ENCODE measurements at places on chromosomes 11 and 22.

DNA sequence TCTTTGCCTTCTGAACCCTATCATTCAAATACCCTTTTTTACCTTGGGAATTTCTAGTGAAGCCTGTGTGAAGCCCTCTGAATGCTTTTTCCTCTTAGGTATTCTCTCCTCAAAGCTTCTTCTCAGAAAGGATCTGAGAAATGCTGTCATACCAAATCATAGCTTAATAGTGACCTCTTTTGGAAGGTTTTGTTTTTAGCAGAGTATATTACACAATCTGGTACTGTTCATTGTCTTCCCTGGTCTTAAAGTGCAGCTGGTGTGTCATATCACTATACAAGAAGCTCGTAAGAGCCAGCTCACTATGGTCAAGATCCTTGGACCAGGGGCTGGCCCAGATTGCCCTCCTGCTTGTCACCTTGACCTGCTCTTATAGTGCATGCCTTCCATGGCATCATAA is 204.4 kb upstream of the ANO5 start:
- no peak for DNase-seq

- no peak for DNase-seq
Measured at GRCh38 chr11:61686066-61686465, 5.9 kb downstream of the DAGLA start.

DNA sequence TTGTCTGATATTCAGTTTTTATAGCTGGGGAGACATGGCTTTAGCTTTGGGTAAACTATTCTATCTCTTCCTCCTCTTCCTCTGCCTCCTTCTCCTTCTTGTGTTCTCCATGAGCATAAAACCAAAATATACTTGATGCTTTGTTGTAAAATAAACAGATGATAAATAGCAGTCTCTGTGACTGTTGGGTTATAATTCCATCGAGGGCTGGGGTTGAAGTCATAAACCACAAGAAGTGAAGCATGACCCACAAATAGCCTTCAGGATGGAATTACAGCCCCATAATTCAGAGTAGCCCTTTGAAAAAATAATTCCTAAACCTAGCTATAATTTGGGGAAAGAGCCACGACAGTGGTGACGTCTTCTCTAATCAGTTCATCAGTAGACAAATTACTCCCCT is 177.7 kb downstream of the SNX19 start:
- DNase-seq: no peak

DNA sequence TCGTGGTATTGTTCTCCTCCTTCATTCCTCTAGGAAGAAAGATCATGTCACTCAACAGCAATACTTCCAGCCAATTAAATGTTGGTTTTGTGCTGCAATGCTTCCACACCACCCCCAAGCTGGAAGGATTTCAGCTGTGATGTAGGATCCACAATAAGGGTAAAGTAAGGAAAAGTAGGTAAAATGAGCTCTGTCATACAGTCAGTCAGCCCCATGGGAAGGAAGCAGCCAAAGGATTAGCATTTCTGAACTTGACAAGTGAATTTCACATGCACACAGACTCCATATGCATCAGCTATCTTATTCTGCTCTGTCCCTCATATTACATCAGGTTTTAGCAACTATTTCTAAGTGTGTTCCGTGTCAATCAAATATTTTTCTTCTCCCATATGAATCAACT is 197.9 kb downstream of the TTC28 start:
- DNase-seq: no peak

DNA sequence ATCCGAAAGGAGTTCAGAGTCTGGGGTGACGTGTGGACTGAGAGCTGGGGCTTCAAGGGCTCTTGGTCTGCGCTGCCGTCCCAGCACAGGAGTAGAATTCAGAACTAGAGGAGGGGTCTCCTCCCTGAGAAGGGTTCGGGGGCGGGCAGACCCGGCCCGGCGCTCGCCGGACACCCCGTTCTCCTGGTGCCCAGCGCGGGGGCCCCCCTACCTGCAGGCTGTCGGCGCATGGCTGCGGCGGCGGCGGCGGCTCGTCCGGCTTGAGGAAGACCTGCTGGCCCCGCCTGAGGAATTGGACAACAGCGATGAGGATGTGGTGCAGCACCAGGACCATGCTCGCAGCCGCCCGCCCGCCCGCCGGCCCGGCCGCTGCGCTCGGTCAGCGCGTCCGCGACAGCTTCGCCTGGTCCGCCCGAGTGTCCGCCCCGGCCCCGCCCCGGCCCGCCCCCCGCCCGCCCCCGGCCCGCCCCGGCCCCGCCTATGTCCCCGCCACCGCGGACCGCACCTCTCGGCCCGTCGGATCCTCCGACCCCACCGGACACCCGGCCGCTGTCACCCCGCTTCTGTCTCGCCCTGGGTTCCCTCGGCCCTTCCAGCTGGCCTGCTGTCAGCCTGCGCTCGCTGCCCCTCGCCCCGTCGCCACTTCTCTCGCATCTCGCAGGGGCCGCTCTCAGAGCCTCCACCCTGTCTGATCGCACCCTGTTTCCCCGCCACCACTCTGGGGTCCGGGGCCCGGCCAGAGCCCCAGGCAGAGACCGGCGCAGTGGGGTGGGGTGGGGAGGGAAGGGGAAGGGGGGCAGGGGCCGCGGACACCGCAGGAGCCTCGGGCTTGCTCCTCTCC is 32.0 kb downstream of the PDE2A start:
- no peak for DNase-seq

DNA sequence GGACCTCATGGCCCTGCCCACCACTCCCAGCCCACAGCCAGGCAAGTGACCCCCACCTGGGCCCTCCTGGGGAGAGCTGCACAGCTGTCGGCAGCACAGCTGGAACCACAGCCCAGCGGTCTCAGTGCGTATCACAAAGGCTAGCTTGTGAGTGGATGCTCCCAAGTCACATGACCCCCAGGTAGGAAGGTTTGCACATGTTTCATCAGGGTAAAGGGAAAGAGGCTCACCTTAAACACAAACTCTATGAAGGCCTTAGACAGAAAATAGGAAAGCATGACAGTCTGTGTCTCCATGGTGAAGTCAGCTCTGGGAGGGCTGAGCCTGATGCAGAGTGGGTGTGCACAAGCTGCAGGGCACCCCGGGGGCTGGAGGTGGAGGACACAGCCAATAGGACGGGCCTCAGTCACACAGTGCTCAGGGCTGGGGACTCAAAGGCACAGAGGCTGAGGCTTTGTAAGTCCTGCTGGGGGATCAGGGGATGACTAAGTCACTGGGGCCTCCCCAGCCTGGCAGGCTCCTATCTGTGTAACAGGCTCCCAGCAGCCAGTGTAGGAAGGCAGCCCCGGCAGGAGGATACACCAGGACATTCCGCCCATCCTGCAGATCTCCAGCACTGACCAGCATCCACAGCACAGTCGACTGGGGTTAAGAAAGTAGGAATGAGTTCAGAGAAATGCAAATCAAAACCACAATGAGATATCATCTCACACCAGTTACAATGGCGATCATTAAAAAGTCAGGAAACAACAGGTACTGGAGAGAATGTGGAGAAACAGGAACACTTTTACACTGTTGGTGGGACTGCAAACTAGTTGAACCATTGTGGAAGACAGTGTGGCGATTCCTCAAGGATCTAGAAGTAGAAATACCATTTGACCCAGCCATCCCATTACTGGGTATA is 22.0 kb downstream of the CELSR1 start:
- no peak for DNase-seq

DNA sequence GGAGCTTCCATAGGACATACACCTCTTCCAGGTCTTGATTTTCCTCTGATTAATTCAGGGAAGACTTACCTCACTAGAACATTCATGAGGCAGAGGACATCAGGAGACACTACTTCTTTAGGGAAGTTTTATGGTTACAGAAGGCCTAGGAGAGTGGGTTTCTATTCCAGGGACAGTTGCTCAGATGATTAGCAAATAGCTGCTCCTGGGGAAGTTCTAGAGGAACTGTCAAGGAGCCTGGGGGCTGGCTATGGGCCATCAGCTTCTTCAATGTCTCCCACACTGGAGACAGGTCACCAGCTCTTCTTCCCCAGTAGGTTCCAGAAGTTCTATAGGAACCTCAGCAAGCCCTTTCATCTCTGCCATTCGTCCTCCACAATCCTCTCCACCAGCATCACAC is 11.5 kb upstream of the OR10A5 start:
- no peak for DNase-seq

DNA sequence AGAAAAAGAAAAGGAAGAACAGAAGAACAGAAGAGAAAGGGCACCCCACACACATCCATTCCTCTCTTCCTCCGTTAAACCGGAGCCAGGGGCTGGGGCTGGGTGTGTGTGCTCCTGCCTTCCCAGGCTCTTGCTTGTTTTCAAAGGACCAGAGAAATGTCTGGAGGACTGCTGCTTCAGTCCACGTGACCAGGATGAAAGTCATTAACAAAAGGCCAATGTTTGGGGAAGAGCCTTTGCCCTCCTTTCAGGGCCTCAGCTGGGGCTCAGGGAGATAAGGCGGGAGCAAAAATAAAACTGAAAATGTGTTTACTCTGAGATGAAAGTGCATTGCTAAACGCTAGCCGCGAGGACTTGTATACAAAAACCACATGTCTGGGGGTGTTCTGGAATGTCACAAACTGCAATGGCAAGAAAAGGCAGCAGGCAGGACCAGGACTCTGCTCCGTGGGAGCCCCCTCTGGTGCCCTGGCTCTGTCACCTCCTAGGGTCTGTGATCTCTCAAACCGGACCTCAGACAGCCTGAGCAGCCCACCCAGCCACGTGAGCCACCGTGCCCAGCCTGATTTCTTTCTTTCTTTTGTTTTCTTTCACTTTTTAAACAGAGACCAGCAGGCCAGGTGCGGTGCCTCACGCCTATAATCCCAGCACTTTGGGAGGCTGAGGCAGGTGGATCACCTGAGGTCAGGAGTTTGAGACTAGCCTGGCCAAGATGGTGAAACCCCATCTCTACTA is 31.6 kb upstream of the MYH9 start:
- DNase-seq: no peak

DNA sequence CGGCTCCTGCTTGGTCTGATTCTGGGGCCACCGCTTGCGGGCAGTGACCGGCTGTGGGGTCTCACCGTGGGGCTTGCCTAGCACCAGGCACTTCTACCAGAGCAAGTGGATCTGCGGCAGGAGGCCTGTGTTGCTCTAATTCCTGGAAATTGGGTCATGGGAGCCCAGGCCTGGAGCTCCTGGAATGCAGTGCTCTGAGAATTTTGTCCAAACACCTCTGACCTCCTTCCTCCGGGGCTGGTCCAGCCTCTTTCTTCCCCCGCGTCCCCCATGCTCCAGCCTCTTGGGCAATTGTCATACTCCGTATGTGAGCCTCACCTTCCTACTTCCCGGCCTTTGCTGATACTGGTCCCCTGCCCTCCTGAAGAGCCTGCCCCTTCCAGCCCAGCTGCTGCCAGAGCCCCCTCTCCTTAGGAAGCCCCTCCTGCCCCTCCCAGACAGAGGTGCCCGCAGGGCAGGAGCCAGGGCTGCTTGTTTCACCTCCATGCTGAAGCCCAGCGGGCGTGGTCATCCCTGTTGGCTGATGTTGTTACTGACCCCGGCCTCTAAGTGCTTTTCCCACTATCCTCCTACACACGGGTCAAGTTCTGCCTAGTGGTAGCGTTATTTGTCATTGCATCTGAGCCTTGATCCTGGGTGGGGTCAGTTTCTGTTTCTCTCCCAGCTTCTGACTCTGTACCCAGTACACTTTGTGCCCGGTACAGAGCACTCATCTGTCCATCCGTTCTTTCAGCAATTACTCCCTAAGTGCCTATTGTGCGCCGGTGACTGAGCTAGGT is 9.6 kb downstream of the MGAT3 start:
- no peak for DNase-seq

DNA sequence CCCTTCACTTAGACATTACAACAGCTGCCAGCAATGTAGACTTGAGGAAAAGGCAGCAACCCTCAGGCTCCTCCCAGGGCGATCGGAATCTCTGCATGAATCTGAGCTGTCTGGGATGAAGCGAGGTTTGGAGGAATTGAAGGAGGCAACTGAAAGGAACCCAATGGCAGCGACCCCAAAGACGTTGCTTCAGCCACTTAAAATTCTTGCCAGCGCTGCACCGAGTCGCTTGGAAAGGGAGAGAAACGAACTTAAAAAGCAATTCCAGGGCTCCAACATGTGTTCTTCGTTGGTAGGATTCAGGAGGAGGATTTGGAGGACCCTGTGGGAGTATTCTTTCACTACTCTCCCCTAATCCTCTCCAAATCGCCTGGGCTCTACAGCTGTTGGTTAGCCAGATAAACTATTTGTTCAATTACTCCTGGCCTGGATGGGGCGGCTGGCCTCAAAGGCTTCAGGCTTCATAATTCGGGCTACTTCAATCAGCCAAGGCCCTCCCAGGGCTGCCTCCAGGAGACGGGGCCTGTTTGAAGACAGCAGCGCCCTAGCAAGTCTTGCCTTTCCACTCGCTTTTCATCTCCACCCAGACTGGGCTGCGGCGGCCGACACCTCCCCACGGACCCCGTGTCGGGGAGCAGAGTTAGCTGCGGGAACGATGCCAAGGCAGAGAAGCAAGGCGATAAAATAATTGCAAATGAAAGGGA is 72.4 kb upstream of the TMEM45B start:
- DNase-seq: no peak

- no peak for DNase-seq
Measured at GRCh38 chr11:62567018-62567633, 6.6 kb downstream of the EEF1G start.

DNA sequence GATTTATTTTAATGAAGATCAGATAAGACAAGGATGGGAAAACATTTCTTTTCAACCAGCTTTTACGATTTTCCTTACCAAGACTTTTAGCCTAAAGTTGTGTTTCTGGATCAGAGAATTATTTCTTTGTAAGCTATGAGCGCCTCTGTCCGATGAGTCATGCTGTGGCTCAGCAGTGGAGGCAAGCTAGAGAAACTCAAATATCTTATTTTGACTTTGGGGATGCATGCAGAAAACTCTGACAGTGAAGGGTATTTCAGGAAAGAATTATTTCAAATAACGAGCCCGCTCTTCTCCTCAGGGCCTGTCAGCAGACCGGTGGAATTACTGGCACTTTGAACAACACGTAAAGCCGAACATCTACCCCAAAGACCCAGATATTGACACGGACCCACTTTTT is 77.9 kb upstream of the OR5AK2 start:
- no peak for DNase-seq
